ENCODE measurements at places on chromosomes 1 and 21.
A peak's percentile ranks its signal among the peaks of the same experiment; 100 is the strongest.

DNA sequence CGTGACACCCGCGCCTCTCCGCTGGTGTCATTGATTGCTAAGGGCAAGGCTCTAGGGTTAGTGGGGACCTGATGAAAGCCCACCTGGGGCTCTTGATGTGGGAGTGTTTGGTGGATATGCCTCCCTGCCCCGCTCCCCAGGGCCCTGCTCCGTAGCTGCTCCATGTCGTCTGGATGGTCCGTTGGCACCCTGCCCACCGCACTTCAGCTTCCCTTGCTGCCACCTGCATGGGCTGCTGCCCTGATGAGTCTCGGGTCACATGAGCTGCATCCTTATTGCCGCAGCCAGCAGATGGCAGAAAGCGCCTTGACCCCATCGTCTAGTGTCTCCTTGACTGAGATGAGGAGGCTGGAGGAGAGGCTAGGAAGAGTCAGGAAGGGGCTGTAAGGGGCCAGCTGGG lies 439.4 kb downstream of the CAMTA1 start:
- no peak for DNase-seq

GRCh38 chr1:57222307-57222706 lies 201.6 kb downstream of the DAB1 start:
- no peak for DNase-seq

DNA sequence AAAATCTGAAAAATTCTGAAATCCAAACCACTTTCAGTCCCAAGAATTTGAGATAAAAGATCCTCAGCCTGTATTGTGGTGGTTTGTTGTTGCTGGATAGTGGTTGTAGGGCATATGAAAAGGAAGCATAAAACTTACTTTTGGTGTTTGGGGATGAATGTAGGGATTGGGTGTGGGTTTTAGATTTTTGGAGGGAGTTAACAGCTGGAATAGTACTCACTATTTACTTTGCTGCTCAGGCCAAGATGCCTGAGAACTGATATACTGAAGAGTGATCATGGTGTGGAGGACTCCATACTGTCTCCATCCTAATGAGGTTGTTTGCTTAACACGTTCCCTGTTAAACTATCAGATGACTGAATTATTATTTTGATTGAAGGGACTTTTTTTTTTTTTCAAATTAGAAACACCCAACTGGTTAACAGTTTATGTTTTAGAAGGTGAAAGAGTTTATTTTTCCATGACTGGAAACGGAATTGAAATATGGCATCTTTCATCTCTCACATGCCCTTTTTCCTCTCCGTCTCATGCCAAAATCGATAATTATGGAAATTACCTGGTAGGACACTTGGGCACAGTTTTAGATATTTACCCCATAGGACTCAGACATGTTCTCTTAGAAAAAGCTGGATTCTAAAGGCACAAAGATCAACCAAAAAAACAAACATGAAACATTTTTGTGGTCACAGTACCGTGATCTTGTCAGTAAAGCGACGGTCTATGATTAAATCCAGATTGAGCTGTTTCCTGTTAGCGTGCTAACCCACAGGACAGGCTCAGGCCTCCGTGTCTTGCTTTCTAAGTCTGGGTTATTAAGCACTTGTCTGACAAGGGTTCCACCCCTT lies 37.3 kb downstream of the RGL1 start:
- DNase-seq, result peak; percentile 97

DNA sequence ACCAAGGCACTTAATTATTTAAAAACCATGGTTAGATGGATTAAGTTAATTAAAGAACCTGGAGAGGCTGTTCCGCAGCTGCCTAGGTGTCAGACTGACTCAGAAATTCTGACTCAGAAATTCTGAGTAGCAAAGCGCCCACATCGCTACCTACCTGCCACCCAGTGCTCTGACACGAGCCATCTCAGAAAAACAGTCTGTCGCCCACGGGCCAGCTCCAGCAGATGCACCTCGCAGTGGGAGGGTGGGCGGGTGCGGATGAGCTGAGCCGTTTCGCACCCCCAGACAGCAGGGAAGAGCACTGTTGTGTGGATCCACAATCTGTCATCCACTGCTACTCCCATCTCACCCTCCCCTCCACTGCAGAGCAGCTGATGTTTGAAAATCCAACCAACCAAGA lies 13.5 kb downstream of the KCNK1 start:
- no peak for DNase-seq

DNA sequence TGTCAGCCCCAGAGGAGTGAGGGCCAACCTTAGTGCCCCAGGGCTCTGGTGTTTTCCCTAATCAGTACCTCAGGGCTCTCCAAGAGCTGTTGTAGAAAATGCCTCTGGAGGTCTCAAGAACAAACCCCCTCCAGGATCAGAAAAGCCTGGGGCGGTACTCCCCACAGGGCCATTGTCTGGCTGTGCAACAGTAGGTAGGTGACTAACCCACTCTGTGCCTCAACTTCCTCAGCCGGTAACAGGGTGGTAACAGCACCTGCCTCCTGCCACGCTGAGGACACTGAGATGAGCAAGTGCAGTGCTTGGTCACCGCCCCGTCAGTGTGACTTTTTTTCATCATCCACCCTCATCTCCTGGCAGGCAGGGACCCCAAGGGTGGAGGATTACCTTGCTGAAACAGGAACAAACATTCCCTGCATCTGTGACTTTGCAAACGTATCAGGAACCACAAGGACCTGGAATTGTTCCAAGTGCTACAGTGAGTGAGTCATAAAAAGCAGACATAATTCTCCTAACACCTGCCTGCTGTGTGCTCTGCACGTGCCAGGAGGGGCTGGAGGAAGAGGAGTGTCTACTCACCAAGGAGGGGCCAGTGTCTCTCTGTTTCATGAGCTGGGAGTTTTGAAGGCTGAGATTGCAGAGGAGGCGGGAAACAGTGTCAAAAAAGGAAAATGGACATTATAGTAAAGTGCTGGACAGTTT lies 440.8 kb downstream of the NPHP4 start:
- no peak for DNase-seq

DNA sequence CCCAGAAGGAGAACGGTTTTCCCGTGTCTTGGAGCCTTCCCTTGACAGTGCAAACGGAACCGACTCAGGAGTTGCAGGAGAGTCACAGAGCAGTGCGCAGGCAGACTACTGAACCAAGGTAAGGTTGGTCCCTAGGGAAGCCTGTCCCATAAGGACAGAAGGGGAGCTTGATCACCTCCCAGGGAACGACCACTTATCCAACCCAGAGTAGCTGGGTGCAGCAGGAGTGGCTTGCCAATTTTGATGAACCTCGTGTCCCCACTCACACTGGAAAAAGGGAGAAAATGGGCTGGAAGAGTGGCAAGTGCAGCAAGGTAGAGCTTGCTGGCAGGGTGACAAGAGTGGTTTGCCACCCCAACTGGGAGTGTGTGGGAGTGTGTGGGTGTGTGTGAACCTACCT lies 95.1 kb downstream of the LIPI start:
- no peak for DNase-seq

DNA sequence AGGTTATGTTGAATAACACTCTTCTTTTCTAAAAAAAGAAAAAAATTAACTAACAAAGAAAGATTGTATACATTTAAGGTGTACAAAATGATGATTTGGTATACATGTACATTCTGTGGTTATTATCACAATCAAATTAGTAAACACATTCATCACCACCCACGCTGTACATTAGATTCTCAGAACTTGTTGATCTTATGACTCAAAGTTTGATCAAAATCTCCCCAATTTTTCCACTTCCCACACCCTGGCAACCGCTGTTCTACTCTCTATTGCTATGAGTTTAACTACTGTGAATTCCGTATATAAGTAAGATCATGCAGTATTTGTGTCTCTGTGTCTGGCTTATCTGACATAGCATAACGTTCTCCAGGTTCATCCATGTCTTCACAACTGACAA lies 469.5 kb upstream of the CHRM3 start:
- DNase-seq, result no peak

DNA sequence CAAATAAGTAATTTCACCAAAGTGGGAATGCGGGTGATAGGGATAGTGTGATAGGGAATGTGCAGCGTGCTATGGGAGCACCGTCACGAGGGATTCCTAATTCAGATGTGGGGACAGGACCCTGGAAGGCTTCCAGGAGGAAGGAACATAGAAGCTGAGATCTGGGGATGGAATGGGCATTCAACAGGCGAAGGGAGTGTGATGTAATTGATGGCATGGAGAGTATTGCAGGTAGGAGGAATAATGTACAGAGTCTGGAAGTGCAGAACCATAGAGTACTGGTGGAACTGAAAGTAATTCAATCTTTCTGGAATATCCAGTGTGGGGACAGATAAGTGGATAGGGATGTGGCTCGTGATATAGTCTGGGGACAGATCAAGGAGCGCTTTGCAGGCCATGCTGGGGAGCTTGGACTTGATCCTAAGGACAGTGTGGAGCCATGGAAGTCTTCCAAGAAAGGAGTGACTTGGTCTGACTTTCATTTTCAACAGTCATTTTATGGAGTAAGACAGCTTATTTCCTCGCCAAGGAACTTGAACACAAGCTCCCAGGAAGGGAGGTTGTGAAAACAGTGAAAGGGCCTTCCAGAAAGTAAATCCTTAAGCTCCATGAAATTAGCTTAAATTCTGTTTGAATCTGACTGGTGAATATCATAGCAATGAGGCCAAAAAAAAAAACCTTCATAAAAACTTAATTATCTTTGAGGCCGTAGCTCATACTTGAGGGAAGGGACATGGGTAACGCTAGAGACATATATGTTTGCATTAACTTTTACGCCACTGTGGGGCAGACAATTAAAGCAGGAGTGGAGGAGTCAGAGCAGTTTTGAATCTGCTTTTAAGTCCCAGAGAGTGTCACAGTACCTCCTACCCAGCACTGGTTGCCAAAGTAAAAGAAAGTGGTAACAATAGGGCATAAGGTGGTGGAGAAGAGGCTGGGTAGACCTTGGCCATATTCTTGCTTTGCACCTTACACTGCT lies 55.8 kb downstream of the ROR1 start:
- no peak for DNase-seq

DNA sequence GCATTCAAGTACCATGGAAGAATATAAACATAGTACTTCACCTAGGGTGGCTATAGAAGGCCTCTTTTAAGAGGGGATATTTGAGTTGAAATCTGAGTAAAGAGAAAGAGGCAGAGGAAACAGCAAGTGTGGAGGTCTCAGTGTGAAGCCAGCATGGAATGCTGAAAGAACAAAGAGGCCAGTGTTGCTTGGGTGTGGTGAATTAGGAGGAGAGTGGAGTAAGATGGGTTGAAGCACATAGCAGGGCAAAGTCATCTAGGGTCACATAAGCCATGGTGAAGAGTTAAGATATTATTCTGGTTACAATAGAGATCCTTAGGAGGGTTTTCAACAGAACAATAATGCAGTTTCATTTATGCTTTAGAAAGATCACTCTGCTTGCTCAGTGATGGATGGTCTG lies 37.5 kb downstream of the C1orf141 start:
- DNase-seq, result no peak

GRCh38 chr1:56133522-56134472 lies 445.6 kb downstream of the PLPP3 start:
- no peak for DNase-seq

- no peak for DNase-seq
These were observed 55.5 kb downstream of the LDLRAD2 start for GRCh38 chr1:21867451-21867996.

DNA sequence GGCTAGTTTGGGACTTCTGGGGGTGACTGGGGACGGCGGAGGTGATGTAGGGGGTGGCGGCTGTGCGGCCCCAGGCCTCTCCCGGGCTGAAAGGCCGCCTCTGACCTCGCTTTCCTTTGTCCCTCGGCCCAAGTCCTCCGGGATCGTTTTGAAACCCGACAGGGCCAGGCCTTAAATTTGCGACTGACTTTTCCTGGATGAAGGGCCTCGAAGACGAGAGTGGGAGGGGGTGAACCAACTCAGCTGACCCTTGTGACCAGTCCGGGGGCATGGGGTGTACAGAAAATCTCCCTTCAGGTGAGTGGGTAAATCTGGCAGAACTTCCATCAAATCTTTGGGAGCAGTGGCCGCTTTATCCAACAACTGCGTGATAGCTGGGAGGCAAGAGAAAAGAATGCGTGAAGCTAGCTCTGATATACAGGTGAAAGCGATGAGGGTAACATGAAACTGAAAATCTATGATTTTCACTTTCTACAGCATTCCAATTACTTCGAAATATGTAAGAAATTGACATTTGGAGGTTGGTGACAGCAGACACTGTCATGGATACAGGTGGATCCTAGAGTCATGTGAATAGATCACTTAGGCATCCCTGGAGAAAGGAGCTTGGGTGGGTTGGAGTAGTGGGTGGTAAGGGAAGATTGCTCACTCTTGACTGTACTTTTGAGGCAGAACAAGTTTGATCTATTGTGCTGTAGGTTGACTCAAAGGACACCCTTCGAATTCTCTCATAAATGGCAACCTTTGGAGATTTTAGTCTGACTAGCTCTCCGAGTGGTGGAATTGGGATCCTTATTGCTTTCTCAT lies 885 bp downstream of the AHCYL1 start:
- DNase-seq, result no peak

DNA sequence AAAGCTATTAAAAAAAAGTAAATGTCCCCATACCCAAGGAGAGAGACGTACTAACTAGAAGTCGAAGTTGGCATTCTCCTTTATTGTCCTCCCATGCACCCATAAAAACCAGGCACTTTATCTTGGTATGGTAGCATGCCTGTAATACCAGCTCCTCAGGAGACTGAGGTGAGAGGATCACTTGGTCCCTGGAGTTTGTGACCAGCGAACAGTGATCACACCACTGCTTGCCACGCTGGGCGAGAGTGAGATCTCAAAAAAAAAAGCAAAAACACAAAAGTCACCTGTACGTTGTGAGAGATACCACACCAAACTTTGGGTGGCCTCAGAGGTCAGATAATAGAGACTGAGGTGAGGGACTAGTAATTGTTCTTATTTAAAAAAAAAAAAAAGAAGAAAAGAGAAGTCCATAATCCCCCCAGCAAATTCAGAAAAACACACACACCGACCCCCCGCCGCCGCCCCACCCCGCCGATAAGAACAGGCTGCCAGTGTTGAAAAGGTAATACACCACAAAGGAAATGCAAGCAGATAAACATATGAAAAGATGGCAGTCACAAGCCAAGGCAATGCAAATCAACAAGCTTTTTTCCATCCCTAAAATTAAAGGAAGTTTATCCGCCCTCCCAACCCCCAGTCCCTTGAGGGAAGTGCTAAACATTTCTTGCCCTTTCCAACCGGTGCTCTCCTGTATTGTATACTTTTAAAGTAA lies 3.6 kb downstream of the L1TD1 start:
- DNase-seq, result no peak

GRCh38 chr1:207203541-207203940 lies 99.5 kb downstream of the C4BPA start:
- DNase-seq, result no peak

DNA sequence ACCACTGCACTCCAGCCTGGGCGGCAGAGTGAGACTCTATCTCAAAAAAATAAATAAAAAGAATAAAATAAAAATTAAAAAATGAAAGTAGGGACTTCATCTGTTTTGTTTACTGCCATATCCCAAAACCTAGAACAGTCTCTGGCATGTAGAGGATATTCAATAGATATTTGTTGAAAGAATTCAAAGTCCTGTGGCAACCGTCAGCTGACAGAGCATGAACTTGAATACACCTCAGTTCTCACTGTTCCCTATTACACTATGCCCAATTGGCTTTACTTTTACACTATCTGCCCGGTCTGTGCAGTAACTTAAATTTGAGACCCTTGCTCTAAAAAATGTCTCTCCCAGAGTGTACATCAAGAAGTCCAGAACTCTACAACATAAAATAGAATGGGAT lies 46.2 kb downstream of the PRDX6 start:
- no peak for DNase-seq

GRCh38 chr1:207808911-207809555 lies 57.2 kb downstream of the CD46 start:
- DNase-seq, result no peak
